ENCODE measurements at places on chromosomes 5 and 9.

DNA sequence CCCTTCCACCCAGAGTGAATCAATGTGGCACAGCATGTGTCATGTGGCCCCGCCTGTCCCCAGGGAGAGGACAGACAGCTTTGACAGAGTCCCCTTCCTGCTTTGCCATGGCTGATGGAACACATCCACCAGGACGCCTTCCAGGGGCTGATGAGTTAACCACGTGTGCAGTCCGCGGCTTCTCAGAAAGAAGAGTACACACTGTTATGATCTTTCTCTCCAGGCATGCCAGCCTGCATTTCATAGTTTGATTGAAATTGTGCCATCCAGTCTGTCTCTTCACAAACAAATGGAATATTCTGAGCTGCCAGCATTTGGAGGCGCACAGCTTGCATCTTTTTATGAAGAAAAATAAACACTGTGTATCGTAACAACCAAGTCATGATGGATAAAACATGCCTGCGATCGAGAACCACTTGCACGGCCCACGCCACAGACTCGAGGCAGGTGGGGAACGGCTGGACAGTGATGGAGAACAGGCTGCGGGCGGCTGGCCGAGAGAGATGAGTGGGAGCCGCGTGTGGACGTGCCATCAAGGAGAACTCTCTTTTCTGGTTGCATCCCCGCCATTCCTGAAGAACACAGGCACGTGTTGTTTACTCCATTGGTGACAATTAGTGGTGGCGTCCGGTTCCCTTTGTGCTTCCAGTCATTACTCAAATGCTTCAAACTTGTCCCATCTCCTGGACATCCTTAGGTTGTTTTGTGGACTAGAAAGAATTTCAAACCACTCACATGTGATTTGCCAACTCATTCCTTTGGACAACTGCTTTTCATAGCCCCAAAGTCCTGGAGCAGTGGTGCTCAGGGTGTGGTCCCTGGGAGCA lies 220.2 kb downstream of the AGTPBP1 start:
- DNase-seq: no peak

DNA sequence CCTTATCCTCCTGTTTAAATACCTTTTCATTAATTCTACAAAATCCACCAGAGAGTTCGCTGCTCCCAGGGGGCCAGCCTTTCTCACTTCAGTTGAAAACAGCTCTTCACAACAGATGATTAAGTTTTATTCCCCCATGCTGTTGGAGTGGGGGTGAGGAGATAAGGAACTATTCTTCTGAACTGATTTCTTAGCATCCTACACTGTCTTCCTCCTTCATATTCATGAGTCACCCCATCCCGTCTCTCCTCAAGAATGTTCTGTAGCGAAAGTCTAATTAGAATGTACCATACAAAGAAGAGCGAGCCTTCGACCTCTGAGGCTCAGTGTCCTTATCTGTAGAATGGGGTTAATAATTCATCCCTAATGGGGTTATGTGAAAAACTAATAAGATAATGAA lies 138.0 kb downstream of the PIK3R1 start:
- no peak for DNase-seq

GRCh38 chr9:129841071-129841470 lies 5.8 kb downstream of the USP20 start:
- DNase-seq: no peak

- DNase-seq: no peak
Observed at GRCh38 chr5:600886-601541, 11.1 kb upstream of the CEP72 start.

DNA sequence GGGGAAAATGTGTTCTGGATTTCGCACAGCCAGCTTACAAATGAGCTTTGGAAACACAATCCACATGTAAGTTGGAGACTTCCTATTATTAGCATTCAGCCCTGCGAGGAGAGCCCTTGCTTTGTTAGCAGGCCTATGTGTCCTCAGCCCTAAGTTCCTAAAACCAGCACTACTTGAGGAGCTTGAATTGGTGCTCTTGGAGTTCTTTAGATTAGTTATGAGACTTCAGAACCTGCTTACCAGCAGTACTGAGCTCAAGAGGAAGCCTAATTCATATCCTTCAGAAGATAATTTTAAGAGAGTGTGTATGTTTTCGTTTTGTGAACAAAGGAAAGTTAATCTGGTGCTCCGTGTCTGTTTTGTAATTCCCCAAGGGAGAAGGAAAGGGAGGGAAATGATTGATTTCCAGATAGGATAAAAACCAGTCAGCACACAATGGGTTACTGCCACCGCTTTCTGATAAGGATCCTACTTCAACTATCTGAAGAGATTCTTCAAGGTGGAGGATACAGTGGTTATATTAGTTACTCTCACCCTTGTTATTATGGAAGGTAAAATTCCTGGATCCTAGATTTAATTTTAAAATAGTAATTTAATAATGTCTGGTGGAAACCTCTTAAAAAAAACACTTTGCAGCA lies 35.2 kb downstream of the PIK3R1 start:
- no peak for DNase-seq

GRCh38 chr9:16316911-16317817 lies 553.3 kb downstream of the BNC2 start:
- no peak for DNase-seq

- no peak for DNase-seq
Observed at GRCh38 chr5:134449167-134449566, 37.5 kb upstream of the CDKN2AIPNL start.

- no peak for DNase-seq
Observed at GRCh38 chr9:98008764-98009163, 25.6 kb downstream of the ANP32B start.

DNA sequence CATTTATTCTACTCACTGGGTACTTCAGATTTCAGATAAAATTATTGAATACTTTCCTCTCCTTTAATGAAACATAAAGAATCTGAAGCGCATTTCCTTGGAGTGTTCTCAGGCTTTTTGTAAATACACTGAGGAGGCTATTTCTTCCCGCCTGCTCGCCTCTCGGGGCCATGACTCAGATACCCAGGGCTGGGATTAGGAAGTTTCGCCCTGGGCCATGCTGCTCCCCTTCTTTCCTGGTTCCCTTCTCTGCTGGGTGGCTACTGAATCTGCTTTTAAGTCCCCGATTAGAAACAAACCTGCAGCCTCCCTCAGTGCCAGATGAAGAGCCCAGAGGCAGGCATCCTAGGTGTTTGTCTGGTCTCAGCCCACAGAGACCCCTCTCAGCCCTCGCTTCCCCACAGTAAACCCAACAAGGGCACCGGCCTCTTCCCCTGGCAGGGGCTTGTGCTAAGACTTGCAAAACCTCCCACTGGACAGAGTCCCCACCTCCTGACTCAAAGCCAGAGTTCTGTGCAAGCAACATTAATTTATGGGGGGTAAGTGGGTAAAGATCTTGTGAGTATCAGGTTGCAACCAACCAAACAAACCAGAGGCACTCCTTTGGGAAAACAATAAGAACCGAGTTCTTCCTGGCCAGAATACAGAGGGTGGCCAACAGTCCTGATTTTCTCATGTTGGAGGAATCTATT lies 30.7 kb upstream of the IRX1 start:
- DNase-seq: no peak

DNA sequence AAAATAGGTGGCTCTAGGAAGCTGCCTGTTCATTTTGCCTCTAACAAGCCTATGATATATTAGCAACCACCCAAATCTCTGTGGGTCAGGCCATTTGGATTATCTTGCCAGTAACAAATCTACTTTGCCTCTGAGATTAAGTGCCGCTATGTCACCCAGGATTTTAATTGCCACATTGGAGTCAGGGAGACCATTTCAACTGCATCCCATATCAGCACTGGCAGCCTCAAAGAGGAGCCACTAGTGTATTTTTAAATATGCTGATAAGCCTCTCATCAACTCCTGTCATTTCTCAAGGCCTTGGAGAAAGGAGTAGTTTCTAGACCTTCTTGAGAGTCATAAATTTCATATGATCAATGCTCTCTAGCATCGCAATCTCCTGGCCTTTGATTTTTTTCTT lies 12.1 kb upstream of the ADAMTS19 start:
- no peak for DNase-seq

- DNase-seq: no peak
Observed at GRCh38 chr9:93829271-93830011, 125.7 kb downstream of the BARX1 start.

DNA sequence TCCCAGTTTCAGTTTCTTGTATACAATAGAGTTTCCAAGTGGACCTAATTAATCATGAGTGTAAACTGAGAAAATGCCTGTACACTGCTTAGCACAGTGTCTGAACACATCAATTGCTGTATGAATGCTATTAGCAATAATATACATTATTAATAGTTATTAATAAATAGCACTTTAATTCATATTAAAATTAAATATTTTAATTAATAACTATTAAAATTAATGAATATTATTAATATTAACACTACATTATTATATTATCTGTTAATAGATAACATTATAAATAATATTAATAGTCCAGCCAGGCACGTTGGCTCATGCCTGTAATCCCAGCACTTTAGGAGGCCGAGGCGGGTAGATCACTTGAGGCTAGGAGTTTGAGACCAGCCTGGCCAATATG lies 244.9 kb upstream of the ANKRD55 start:
- DNase-seq: no peak

- DNase-seq: no peak
Observed at GRCh38 chr9:127058645-127059021, 63.8 kb downstream of the ANGPTL2 start.

DNA sequence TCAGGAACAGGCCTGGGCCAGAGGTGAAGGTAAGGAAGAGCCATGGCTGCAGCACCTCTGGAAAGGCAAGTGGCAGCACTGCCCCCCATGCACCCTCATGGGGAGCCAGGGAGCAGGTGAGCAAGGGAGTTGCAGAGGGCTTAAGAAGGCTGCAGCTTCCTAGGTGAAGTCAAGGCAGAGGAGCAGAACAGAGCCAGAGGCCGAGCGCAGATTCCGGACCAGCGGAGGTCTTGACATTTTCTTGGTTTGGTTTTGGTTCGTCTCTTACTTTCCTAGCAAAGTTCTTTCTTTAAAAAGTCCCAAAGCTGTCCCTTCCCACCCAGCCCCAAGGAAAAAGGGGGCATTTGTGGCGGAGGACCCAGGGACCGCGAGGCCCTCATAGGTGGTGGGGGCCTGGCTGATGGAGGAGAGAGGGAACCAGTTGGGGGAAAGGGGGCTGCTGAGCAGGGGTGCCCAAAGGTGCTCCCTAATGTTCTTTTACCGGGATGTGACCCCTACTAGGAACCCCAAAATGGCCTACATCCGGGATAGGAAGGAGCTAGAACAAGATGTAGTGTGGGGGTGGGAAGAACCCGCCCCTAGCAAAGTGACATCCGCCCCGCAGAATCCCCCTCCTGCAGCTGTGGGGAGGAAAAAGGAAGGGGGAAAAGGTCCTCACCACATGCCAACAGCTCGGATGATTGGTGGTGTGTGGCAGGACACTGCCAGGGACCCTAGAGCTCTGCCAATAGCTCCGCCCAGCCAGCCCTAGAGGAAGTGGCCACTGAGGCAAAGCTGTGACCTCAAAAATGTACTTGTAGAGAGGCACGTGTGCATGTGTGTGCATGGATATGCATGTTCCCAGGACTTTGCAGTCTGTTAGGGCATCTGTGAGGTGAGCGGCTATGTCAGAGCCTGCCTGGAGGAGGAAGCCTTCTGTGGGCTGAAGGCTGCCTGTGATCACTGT lies 914 bp upstream of the CD72 start:
- DNase-seq: peak; percentile 52

DNA sequence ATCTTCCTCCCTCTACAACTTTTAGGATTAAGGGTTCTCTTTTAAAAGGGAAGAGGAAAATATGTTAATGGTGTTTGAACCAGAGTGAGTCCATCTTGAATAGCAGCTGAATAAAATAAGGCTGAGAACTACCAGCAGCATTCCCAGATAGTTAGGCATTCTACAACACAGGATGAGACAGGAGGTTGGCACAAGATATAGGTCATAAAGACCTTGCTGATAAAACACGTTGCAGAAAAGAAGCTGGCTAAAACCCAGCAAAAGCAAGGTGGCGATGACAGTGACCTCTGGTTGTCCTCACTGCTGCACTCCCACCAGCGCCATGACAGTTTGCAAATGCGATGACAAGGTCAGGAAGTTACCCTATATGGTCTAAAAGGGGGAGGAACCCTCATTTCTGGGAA lies 77.8 kb downstream of the PLK2 start:
- no peak for DNase-seq

DNA sequence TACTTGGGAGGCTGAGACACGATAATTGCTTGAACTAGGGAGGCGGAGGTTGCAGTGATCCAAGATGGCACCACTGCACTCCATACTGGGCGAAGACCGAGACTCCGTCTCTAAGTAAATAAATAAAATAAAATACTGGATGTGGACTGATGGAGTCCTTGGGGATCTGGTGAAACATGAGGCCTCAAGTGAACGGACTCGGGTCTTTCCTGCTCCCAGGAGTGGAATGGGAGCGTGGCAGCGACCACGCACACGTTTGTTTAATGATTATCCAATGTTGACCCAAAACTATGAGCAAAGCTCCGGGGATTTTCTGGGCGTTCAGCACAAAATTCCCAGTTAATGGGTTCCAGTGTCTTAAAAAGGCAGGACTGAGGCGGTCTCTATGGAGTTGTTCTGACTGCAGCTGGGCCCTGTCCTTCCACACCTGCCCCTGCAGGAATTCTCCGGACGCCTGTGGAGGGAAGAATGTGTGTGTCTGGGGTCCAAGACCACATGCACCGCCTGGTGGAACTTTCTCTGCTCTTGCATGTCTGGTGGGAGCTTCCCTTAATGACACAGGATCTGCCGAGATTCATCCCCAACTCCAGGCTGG lies 26.6 kb downstream of the NEK6 start:
- DNase-seq: no peak

DNA sequence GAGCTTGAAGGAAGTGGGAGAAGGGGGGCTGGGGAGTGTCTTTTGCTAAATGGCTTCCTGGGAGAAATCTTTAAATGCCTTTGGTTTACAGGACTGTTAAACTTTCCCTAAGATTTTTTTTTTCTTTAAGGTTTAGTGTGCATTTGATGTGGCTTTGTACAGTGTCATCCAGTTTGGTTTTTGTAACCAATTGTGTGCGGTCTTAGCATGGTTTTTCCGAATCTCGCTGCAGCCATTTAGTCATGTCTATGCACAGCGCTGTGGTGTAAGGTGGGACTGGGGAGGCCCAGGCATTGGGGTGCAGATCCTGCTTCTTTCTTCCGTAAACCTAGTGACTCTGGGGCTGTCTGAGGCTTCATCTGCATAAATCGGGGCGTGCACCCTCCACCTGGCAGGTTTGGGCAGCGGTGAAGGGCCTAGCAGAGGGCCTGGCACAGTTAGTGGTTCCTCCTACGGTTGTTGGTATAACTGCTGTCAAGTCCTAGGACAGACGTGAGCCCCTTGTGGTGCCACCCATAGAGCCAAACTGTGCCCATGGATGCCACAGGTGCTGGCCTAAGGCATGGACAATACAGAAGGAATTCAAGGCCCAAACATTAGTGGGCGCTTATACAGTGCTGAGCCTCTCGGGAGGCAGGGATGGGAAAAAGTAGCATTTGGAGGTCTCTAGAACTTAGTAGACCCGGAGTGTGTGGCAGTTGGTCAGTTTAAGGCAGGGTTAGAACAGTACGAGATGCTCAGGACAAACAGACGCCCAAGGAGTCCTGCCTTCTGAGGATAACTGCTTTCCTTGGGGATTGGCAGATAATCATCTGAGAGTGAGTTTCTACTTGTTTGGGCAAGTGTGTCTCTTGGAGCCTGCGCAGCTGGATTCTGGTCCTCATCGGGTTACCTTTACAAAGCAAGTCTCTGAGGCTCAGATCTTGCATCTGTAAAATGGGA lies 1.5 kb downstream of the PRRC2B start:
- DNase-seq: peak; percentile 88
